AML-193 (cell line): ENCODE measurements at places on chromosomes 16 and 17.

DNA sequence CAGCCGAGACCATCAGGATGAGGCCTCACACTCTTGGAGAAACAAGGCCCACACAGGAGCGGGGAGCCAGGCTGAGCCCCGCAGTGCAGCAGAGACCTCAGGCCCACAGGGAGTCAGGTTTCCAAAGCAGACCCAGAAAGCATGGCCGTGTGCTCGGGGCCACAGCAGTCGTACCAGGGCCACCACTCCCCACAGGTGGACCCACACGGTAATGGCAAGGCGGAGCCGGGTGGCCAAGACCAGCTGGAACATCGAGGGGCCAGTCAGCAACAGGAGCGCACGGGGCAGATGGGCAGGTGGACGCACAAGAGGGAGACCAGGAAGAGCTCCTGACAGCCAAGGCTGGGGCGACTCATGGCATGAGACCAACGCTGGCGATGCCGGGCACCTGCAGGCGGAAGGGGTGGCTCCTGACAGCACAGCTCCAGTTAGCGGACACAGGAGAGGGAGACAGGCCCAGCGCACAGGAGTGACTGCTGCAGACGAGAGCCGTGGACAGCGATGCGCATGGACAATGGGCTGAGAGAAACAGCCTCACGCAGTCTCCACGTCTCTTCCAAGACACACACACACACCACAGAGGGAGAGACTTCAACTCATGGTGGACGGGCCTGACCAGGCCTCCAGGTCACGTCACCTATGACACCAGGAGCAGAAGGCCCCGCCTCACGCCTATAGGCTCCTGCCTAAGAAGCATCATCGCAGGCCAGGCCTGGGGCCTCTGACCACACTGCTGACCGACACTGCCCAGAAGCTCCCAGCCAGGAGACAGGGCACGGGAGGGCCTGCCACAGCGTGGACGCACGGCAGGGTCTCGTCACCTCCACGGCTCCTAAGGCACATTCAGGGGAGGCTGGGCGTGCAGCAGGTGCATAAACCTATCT lies 58.6 kb downstream of the ZNF778 start:
- DNase-seq = no peak

GRCh38 chr16:2210386-2211365 lies at the start of gene BRICD5:
Gene BRICD5 (minus strand): TSS chr16:2210863. CDS start chr16:2210833, 30 bp downstream.
- DNase-seq = no peak

DNA sequence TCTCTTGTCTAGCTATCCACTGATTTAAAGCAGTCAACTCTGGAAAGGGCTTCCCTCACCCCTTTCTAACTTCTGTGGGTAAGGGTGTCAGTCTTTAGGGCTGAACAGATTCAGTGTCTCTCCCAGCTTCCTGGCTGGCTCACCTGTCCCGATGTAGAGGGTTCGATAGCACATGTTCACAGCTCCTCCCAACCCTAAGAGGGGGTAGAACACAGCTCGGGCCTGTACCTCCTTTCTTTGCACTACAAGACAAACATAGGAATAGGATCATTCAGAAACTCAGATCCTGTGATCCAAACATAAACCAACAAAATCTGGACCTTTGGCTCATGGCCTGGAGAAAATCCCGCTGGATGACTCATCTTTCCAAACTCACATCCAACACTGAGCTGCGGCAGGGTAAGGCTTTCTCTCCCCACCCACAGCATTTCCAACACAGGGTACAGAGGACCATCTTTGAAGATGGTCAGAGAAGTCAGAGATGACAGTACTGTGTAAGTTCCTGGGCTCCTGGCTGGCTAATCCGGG lies 5.8 kb upstream of the DHRS13 start:
- no peak for DNase-seq

DNA sequence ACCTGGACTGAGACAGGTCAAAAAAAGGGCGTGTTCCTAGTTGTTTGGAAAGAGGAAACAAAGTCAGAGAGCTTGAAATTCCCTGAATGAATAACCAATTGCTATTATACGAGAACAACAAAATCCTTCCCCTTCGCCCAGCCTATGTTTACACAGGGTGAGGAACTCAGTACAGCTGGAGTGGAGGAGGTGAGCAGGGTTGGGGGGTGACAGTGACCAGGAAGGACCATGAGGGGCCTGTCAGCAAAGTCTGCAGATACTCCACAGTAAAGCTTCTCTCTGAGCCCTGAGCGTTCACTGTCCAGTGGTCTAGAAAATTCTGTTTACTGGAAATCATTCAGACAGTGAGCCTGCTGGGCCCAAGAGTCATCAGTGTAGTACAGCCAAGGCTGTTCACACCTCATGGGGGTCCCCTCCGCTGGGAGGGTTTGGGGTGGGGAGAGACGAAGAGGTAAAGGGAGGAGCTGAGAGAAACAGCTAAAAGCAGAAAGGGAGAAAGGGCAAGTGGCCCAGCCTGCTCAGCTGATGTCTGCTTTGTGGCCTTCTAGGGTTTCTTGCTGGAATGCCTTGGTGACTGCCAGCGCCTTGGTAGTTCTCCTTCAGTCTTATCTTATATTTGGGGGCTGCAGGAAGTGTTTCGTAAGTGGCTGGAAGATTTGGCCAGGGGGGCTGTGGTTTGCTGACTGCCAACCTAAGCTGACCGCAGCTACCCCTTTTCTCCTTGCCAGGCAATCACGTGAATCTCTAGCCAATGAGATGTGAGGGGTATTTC lies 5.7 kb downstream of the DUSP3 start:
- peak; percentile 99 for DNase-seq

DNA sequence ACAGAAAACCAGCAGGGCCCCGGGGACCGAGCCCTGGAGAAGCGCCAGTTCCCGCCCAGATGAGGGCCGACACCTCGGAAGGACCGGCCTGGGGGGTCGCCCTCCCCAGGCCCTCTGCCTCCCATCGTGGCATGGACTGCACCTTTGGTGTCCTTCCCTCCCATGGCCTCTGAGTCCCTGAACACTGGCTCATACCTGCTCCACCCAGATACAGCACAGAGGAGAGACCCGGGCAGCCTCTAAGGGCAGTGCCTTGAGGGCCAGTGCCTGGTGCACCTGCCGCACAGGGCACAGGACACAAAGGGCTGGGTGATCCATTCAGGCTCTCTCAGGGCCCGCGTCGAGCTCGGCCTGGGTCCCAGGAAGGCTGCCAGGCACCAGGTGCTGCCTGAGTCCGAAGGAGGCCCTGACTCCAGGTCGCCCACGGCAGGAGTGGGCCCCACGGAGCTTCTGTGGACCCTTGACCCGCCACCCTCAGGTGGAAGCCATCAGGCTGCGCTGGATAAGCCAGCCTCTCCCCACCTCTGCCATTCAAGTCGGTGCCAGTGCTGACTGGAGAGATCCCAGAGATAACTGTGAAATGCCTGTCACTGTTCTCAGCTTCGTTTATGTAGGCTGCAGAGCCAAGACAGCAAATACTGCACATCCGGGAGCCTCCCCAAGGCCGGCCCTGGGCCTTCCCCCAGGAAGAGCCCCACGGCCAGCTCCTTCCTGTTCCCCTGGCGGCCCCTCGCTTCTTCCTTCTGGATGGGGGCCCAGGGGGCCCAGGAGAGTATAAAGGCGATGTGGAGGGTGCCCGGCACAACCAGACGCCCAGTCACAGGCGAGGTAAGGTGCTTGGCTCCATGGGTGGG lies at the start of gene ZG16B:
ZG16B (plus strand) TSS at position 803 of the 854 bp plus-strand sequence. CDS start 139 bp downstream, outside the sequence.
- DNase-seq = no peak

DNA sequence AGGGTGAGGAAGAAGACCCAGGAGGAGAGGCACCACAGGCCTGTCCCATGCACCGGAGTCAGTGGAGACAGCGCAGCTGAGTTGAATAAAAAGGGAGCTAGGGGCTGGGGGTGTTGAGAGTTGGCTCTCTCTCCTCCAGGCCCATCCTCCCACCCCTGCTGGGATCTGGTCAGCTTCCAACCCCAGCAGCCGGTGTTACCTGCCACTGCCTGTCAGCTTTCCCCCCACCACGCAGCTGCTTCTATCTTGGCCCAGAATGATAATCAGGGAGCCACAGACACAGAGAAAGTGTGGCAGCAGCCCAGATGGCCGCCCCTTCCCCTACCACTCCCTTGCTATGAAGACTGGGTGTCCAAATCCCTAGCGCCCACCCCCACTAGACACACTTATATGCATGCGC lies 120.6 kb upstream of the RPL38 start:
- no peak for DNase-seq

GRCh38 chr17:17183744-17184143 lies 22.4 kb downstream of the PLD6 start:
- no peak for DNase-seq

DNA sequence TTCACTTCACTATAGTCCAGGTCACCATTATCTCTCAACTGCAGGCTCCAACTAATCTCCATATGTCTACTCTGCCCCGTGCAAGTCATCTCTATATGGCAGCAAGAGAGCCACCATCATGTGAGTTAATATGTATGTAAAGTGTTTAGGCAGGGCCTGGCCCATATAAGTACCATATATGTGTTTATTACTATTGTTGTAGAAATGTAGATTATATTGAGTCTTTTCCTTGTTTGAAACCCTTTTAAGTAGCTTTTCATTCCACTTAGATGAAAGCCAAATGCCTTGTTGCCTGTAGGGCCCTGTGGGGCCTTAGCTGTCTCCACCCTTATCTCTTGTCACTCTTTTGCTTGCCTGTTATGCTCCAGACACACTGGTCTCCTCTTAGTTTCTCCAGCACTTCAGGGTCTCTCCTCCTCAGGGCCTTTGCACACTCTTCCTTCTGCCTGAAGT lies 164.0 kb downstream of the PHKB start:
- DNase-seq = no peak

- no peak for DNase-seq
These were observed 93.6 kb downstream of the WSCD1 start for GRCh38 chr17:6163612-6164333.

DNA sequence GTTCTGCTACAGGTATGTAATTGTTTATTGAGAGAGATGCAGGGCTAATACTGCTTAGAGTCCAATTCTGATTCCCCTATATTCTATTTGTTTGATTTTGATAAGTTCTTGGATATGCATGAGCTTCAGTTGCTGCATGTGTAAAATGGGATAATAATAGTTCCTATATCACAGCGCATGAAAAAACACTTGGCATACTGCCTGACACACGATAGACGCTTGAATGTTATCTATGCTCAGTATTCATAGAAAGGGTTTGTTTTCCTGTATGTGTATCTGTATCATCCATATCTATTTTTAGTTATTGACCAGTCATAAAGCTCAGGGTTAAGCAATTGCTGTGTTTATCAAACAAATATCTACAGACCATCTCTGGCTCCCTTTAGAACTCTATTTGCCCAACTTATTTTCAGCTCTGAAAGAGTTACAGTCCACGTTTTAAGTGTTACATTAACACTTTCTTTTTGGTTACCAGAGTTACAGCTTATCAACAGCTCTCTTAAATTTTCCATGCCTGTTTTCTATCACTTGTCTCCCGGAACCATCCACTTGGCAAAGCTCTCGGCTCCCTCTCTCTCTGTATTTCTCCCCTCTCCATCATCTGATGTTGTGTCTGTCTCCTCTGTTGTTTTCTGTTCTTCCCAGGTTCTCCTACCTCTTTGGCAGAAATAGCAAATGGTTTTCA lies 334.8 kb downstream of the CBLN1 start:
- no peak for DNase-seq
